ENCODE measurements at places on chromosomes 4 and X.

- no peak for DNase-seq
Observed at GRCh38 chrX:48976086-48976485, 4.4 kb upstream of the KCND1 start.

DNA sequence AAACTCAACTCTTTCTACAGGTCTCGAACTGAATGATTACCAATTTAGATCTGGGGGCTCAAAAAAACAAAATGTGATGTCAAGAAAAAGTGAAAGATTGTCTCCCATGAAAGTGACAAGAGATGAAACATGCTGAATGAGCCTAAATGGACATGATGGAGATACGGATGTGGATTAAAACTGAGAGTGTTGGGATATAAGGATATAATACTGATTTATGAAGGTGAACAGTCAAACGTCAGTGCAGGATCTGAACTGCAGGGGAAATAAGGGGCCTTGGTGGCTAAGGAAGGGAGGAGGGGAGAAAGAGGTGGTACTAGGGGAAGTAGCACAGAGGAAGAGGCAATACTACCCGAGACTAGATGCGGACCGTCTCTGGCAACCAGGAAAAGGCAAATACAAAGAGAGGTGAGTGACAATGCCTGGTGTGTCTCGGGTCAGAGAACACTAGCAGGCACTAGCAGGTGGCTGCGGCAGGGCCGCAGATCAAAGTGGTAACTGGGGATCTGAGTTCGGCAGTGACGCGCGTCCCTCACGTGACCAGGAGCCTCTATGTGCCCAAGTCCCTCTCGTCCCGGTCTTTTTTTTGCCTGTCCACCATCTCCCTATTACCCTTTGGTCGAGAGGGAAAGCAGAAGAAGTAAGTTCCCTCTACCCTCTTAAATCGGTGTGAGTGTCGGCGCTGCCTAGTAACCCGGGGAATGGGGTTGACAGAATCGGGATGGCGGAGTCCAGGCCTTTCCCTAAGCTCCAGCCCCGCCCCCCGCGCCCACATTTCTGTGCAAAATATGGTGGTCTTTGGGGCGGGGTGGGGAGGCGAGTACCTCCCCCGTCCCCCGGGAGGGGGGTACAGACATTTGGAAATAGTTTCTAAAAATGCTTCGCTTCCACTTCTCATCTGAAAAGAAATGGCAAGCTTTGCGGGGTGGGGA is at the start of gene TCEAL1:
Gene TCEAL1, plus strand, starts transcription at position 590 of the 932 bp plus-strand sequence. CDS start 942 bp downstream, outside the sequence.
- DNase-seq: peak; percentile 35

DNA sequence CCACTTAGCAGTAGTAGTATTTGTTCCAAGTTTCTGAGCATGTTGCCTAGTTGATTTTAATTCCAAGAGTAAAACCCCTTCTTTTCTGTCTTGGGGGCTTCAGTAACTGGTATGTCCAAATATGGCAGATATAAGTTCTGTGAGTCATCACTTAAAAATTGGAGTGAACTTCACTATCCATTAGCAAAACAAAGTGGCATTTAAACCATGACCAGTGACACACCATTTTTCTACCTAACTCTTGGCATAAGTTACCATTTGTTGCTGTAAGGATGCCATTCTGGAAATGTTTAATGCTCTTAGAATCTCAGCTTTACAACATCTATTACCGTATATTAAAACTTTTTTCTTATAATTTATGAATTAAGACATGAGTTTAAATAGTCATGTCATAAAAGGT is 102.0 kb downstream of the CBR4 start:
- DNase-seq: no peak

- no peak for DNase-seq
Observed at GRCh38 chr4:159210975-159211374, 108.1 kb downstream of the RAPGEF2 start.

- no peak for DNase-seq
Observed at GRCh38 chr4:21835712-21836111, 112.9 kb downstream of the KCNIP4 start.

DNA sequence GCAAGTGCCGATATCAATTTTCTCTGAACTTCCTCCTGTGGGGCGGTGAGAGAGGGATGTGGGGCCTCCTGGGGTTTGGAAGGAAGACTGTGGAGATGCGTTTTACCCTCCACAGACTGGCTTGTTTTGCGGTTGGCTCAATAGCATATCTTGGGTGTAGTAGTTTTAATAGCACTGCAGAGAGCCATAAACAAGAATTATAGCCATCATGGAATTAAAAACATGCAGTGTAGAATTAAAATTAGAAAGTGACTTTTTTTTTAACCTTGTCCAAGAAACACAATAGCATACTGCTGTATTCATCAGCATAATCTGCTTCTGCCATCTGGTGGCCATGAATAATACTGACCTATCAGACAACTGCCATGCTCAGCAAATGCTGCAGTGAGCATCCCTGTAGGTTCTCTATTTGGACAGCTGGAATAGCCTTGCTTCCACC is 47.3 kb upstream of the SCML1 start:
- DNase-seq: peak; percentile 29

DNA sequence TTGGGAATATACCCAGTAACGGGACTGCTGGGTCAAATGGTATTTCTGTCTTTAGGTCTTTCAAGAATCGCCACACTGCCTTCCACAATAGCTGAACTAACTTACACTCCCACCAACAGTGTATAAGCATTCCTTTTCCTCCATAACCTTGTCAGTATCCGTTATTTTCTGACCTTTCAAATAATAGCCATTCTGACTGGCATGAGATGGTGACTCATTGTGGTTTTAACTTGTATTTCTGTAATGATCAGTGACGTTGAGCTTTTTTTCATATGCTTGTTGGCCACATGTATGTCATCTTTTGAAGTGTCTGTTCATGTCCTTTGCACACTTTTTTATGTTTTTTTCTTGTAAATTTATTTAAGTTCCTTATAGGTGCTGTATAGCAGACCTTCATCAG is 81.2 kb downstream of the ADAM29 start:
- DNase-seq: no peak

- DNase-seq: no peak
Observed at GRCh38 chrX:12206413-12206812, 68.1 kb downstream of the FRMPD4 start.

- no peak for DNase-seq
Observed at GRCh38 chr4:87419578-87420249, 2.7 kb upstream of the NUDT9 start.

- DNase-seq: no peak
Observed at GRCh38 chr4:12211636-12212035, 782.9 kb upstream of the HS3ST1 start.

- DNase-seq: no peak
Observed at GRCh38 chr4:32684160-32684559, 1964.0 kb downstream of the PCDH7 start.

DNA sequence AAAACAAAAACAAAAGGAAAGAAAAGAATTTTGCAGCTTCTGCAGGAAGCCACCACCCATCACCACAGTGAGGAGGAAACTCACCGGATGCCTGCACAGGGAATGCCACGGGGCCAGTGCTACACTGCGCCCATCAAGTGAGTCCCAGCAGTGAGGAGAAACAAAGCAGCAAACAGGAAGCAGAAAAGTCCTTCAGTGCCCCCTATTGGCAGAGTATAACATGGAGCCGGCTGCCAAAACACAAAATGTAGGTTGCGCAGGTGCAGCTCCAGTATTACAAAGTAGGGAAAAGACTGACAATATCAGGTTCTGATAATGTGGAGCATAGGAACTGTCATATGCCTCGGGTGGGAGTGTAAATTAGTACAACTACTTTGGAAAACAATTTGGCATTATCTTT is 23.3 kb upstream of the SCML2 start:
- DNase-seq: no peak

DNA sequence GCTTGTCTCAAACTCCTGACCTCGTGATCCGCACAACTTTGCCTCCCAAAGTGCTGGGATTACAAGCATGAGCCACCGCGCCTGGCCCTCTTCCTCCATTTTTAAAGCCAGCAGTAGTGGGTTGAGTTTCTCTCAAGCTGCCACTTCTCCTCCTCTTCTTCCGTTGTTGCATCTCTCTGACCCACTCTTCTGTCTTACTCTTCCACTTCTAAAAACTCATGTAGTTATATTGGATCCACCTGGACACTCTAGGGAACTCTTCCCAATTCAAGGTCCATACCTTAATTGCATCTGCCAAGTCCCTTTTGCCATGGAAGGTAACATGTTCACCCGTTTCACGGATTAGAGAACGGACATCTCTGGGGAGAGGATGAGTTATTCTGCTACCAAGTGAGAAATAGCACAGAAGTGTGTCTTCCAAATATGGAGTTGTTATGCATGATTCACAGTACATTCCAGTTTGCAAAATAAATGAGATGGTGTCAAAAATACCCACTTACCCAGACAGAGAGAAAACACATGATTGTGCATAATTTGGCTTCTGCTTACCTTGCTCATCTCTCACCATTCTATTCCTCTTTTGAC is 51.8 kb downstream of the GBA3 start:
- no peak for DNase-seq

GRCh38 chr4:43766648-43767047 is 682.0 kb downstream of the KCTD8 start:
- DNase-seq: no peak

- no peak for DNase-seq
Observed at GRCh38 chr4:150315175-150315574, 236.9 kb downstream of the DCLK2 start.

- DNase-seq: no peak
Observed at GRCh38 chr4:169158861-169159260, 111.9 kb downstream of the SH3RF1 start.

DNA sequence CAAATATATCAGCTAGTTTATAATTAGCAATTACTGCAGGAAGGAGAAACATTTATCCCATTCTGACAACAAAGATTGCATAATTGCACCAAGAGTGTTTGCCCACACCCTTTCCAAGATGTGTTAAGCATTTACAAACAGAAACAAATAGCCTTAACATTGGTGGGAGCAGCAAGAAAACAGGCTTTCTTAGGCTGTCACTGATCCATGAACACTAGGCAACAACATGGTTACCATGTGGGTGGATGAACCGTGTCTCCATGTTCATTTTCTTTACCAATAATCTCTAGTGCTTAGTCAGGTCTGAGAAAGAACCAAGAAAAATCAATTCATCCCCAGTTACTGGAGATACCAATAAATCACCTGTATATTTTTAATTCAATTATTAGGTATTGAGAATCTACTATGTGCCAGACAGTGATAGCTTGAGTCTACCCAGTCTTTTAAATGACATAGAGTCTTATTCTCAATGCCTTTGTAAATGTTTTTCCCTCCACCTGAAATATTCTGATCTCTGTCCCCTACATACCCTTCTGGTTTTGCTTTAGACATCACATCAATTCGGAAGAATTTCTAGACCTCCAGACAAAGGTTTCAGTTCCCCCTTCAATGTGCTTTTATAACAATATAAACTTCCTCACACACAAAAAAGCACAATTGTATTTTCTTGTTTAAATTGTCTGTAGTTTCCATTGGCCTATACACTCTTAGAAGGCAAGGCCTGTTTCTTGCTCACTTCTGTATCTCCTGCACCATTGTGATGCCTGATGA is 286.6 kb downstream of the PPP1R2C start:
- DNase-seq: no peak

DNA sequence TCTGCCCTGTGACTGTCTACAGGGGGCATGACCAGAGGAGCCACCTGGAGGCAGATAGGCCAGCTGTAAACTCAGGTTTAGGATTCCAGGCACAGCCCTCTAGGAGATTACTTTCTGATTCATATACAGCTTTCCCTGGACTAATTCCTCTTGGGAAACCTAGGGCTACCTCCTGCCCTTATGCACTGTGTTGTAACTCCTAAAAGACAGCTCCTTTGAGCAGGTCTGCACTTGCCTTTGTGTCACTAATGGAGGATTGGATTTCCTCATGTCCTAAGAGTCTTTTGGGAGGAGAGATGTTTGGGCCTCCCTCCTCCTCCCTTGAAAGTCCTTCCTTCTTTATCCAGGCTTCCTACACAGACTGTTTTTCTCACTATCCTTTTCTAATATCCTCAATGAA is 202.0 kb downstream of the PCDH19 start:
- no peak for DNase-seq

GRCh38 chr4:92128676-92129075 is 175.1 kb upstream of the GRID2 start:
- DNase-seq: no peak

- no peak for DNase-seq
Observed at GRCh38 chr4:23878912-23879732, 10.7 kb downstream of the PPARGC1A start.

DNA sequence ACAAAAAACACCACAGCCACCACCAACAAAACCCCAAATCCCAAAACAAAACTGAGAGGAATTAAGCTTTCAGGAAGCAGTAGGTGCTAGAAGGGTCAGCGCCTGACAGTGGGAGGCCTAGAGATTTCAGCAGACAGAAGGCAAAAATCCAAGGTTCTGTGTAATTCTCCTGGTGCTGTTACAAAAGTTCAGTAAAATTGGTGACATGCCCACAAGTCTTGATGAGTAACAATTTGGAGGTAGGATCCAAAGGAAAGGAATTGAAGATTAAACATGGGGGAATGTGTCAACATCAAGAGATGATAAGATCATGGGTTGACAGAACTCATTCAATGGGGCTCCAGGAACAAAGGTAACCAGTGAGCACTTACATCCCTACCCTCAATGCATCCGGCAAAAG is 653.8 kb upstream of the CPEB2 start:
- no peak for DNase-seq

- peak; percentile 22 for DNase-seq
Observed at GRCh38 chrX:120452131-120452530, 17.0 kb downstream of the LAMP2 start.

GRCh38 chr4:10030972-10031667 is 9.8 kb upstream of the SLC2A9 start:
- DNase-seq: no peak

DNA sequence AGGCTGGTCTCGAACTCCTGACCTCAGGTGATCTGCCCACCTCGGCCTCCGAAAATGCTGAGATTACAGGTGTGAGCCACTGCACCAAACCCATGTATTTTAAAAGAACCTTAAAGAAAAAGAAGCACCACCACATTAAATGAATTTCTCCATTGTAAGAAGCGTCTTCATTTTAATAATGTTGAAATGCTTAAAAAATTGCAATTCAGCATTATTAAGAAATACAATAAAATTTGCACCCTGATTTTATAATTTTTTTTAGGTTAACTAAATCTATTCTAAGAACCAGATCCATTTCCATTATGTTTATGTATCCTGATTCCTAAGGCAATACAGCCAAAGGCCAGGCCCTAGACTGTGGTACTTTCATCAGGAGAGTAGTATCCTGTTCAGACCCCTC is 167.2 kb downstream of the BTC start:
- no peak for DNase-seq

- DNase-seq: no peak
Observed at GRCh38 chr4:97235521-97235920, 907.8 kb downstream of the STPG2 start.

Measured in hippocampal formation (tissue), 2 donors.